ENCODE measurements at places on chromosomes 5 and 9. TPM values are rescaled to one million over a fixed set of nuclear protein-coding genes. Genes with fewer than 3 reads are reported as not detected.
A peak's percentile ranks its signal among the peaks of the same experiment; 100 is the strongest.

Gene ISL1
- polyA plus RNA-seq = not detected

Gene DND1
- polyA plus RNA-seq = 0.21 TPM

- DNase-seq = no peak
These were observed 408.4 kb downstream of the NTRK2 start for GRCh38 chr9:85077944-85078343.

GRCh38 chr5:96816991-96817390 lies 9.2 kb upstream of the ERAP1 start:
- peak; percentile 15 for DNase-seq

GRCh38 chr9:130446101-130446861 lies 1.5 kb downstream of the ASS1 start:
- no peak for DNase-seq
